ENCODE measurements at places on chromosomes 4 and X. TPM values are rescaled to one million over a fixed set of nuclear protein-coding genes. Genes with fewer than 3 reads are reported as not detected.

The ADH1B gene
- 69.3 TPM for polyA plus RNA-seq

The PTCHD1 gene
- polyA plus RNA-seq: not detected

The FUNDC1 gene
- 23.2 TPM for polyA plus RNA-seq

The HHIP gene
- 3.5 TPM for polyA plus RNA-seq

The SULT1E1 gene
- 0.68 TPM for polyA plus RNA-seq

The FGF5 gene
- not detected for polyA plus RNA-seq

The CTAG2 gene
- polyA plus RNA-seq: 2.9 TPM

The ASB9 gene
- 3.7 TPM for polyA plus RNA-seq

The ANAPC4 gene
- polyA plus RNA-seq: 24.3 TPM

The AFM gene
- 0.81 TPM for polyA plus RNA-seq

The HMX1 gene
- not detected for polyA plus RNA-seq

The SERPINA7 gene
- polyA plus RNA-seq: not detected

The GAB3 gene
- polyA plus RNA-seq: 1.7 TPM

The CTSO gene
- polyA plus RNA-seq: 3.9 TPM

The FGFBP2 gene
- 6.0 TPM for polyA plus RNA-seq

The WAS gene
- polyA plus RNA-seq: 4.9 TPM
